Left lung (tissue), 14 donors: ENCODE measurements at places on chromosomes 12 and 14. TPM values are rescaled to one million over a fixed set of nuclear protein-coding genes. Genes with fewer than 3 reads are reported as not detected.

Gene TMPRSS12
- not detected for total RNA-seq

Gene KRT75
- total RNA-seq: not detected

Gene KRT71
- total RNA-seq: not detected

Gene WSCD2
- 0.29 TPM for total RNA-seq

Gene CLEC1B
- total RNA-seq: 0.38 TPM

Gene MGP
- total RNA-seq: 789 TPM

Gene RIN3
- 25.7 TPM for total RNA-seq

Gene MYO1A
- 0.29 TPM for total RNA-seq

Gene MMP14
- total RNA-seq: 201 TPM

Gene FAM181A
- total RNA-seq: 1.1 TPM

Gene LBHD2
- total RNA-seq: not detected

Gene PLEKHD1
- total RNA-seq: 0.61 TPM

Gene SERPINA5
- 3.2 TPM for total RNA-seq

Gene KCNH5
- total RNA-seq: not detected

Gene PTPRR
- total RNA-seq: 1.4 TPM

Gene GARIN6
- total RNA-seq: not detected

Gene OR9K2
- not detected for total RNA-seq

Gene ANKRD33
- not detected for total RNA-seq

Gene TAS2R42
- total RNA-seq: not detected

Gene GUCY2C
- total RNA-seq: not detected

Gene PPP1R1A
- 0.26 TPM for total RNA-seq

Gene DIO2
- 2.2 TPM for total RNA-seq

Gene SOAT2
- total RNA-seq: not detected

Gene LRRIQ1
- total RNA-seq: 1.6 TPM

Gene AHNAK2
- 22.3 TPM for total RNA-seq

Gene GRIN2B
- total RNA-seq: 0.17 TPM

Gene GALNT4
- 8.9 TPM for total RNA-seq

Gene PRB2
- total RNA-seq: not detected

Gene SLC10A1
- total RNA-seq: not detected

Gene MANSC4
- not detected for total RNA-seq

Gene DEPDC4
- total RNA-seq: 1.7 TPM

Gene PTPRB
- 41.8 TPM for total RNA-seq

Gene P2RX2
- total RNA-seq: not detected

Gene CPNE6
- not detected for total RNA-seq

Gene RNFT2
- 5.5 TPM for total RNA-seq

Gene MAP3K9
- 13.1 TPM for total RNA-seq

Gene SLC38A4
- 1.5 TPM for total RNA-seq

Gene KIF26A
- 5.4 TPM for total RNA-seq

Gene FLRT2
- total RNA-seq: 19.1 TPM

Gene FAM90A1
- 0.39 TPM for total RNA-seq

Gene COX6A1
- 311 TPM for total RNA-seq

Gene IL26
- not detected for total RNA-seq
